ENCODE measurements at places on chromosomes 11 and 22. TPM values are rescaled to one million over a fixed set of nuclear protein-coding genes. Genes with fewer than 3 reads are reported as not detected.

GRCh38 chr11:124036666-124037065 lies 4.5 kb downstream of the OR10G7 start:
- no peak for DNase-seq

GRCh38 chr22:47228767-47229166 lies 466.3 kb downstream of the TBC1D22A start:
- DNase-seq = no peak

DNA sequence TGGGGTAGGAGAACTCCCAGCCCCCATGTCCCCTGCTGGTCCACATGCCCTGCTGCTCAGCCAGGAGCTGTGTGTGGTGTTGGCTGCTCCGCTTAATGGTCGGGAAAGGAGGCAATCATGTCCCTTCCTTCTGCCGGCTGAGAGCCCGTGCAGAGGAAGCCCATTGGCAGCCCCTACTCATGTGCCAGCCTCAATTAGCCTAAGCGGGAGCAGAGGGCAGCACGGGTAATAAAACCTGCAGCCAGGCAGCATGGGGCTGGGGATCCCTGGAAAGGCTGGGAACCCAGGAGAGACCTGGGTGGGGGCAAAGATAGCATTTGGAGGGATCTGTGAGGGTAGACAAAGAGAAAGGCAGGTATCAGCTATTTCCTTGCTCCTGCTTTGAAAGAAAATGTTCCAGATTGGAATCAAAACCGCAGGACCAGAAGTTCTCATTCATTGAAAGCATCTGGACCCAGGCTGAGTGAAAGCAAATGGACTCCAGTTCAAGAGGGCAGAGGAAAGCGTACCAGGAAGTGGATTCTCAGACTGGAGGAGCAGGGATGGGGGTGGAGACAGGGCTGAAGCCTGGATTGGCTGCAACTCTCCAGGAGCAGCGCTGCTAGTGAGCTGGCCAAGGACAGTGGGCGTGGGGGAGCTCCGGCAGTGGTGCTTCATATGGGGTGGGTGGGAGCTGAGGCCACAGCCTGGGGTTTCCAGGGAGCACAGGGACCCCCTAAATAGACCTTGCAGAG lies 103.4 kb upstream of the NECTIN1 start:
- DNase-seq = peak; percentile 27

- DNase-seq = peak; percentile 20
These were observed 30.8 kb upstream of the RAG2 start for GRCh38 chr11:36628765-36629244.

GRCh38 chr11:83510530-83511460 lies 224.6 kb upstream of the CCDC90B start:
- peak; percentile 2 for DNase-seq

- DNase-seq = no peak
These were observed 68.7 kb upstream of the FGF3 start for GRCh38 chr11:69887841-69888427.

GRCh38 chr11:103035791-103036434 lies 56.0 kb downstream of the DCUN1D5 start:
- peak; percentile 88 for DNase-seq

DNA sequence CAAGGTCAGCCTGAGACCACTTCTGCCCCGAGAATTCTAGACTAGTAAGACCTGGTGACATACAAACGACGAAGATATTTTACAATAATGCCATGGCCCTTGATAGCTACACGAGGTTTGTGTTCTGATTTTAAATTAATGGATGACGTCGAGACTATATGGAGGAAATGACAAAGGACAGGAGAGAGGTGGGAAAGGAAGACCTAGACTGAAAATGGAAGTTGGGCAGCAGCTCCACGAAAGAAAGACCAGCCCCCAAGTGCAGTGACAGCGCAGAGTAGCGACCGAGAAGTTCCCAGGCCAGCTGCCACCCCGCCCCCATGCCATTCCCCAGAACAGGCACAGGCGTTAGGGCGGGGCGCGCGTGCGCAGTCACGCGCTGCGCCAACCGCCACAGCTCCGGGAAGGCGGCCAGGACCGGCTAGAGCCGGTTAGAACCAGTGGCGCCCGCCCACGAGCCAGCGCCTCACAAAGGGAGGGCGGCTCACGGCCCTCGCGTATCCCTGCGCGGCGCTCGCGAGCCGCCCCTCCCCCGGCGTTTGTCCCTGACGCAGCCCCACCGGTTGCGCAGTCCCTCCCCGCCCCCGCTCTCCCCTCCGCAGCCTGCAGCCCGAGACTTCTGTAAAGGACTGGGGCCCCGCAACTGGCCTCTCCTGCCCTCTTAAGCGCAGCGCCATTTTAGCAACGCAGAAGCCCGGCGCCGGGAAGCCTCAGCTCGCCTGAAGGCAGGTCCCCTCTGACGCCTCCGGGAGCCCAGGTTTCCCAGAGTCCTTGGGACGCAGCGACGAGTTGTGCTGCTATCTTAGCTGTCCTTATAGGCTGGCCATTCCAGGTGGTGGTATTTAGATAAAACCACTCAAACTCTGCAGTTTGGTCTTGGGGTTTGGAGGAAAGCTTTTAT lies 1.5 kb upstream of the MALAT1 start:
- DNase-seq = peak; percentile 87

DNA sequence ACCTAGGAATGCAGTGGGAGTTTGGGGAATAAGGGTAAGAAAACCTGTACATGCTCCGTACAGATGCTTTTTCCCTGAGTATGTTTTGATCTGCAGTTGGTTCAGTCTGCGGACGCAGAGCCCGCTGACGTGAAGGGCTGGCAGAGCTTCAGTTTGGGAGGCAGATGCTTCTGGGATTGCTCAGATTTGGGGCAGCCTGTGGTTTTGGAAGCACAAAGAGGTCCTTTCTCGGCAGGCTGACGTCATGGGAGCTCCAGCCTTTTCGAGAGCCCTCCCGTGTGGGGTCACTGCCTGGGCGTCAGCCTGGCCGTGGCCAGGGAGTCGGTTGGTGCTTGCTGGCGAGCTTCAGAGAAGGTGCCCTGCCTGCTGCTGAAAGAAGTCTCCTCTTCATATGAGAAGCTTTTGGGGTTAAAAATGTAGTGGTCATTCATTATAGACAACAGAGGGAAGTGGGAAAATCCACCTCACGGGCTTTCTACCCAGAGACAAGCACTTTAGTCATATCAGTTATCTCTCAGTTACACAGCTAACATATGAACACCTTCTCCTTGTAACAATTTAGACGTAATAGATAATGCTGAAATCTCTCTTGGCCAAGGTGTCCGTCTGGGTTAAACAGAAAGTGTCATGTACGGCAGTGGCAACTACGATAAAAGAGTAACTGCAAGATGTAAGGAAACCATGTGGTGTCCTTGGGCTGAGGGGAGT lies 26.8 kb downstream of the TPCN2 start:
- no peak for DNase-seq

DNA sequence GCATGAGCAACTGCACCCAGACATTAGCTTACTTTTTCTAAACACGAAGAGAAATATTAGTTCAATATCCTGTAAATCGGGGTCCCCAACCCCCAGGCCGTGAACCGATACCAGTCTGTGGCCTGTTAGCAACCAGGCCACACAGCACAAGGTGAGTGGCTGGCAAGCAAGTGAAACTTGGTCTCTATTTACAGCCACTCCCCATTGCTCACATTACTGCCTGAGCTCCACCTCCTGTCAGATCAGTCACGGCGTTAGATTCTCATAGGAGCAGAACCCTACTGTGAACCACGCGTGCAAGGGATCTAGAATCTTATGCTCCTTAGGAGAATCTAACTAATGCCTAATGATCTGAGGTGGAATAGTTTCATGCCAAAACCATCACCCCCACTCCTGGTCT lies 27.8 kb upstream of the DEPDC7 start:
- no peak for DNase-seq

GRCh38 chr11:30911247-30911646 lies 325.1 kb upstream of the MPPED2 start:
- DNase-seq = no peak

- peak; percentile 52 for DNase-seq
These were observed at the start of gene MEI1 for GRCh38 chr22:41699264-41700107. MEI1 (plus strand) TSS chr22:41699503; CDS start chr22:41699539, 36 bp downstream.

DNA sequence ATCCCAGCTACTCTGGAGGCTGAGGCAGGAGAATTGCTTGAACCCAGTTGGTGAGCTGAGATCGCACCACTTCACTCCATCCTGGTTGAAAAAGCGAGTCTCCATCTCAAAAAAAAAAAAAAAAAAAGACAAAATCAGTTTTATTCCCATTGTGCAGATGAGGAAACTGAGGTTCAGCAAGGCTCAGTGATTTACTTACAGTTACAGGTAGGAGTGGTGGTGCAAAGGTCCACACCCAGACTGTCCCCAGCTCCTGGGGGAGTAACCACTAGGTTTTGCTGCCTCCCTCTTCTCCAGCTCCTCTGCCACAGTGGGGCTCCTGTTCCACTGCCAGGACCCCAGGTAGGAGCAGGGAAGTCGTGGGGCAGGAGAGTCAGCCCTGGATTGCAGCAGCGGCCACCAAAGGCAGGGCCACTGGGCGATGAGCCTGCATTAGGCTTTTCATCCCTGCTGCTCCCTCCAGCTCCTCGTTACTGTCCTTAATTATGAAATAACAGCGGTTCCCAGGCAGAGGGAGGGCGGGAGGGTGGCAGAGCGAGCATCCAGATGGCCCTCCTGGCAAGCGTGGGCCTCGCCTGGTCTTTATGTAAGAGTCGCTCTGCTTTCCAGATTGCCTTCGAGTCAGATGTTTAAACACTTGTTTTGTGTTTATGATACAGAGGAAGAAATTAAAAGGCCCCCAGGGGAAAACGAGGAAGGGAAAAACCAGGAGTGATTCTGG lies 15.5 kb upstream of the RASD2 start:
- no peak for DNase-seq

- DNase-seq = peak; percentile 78
These were observed 35.1 kb upstream of the LRRC10B start for GRCh38 chr11:61473370-61474012.

DNA sequence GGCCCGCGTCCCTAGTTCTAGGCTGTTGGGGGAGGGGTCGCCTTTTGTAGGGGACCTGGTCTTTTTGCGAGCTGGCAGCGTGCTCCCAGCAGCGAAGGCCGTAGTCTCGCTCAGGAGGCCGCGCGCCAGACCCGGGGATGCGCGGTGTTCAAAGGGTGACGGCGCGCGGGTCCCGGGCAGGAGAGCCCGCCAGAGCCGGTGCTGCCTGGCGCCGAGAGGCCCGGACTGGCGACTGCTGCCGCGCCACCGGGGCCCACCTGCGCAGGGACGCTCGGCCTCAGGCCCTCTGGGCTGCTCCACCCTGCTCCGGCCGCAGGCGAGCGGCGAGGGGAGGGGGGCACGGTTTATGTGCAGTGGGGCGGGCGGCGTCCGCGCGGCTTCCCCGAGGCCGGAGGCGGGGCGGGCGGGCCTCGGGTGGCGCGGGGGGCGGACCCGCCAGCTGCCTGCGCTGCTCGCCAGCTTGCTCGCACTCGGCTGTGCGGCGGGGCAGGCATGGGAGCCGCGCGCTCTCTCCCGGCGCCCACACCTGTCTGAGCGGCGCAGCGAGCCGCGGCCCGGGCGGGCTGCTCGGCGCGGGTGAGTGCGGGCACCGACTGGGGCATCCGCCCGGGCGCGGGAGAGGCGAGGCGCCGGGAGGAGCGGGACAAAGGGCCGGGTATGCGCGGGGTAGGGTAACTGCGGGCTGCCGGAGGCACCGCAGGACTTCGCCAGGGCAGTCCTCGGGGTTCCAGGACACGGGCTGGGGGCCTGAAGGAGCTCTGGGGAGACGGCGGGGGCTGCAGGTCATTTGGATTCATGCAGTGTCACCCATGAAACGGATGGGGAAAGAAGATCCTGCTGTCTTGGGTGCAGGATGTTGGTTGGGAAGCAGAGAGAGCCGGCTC lies at the start of gene PRSS23:
PRSS23 (plus strand) TSS at position 467 of the 884 bp plus-strand sequence. CDS start 7,102 bp downstream, outside the sequence.
- DNase-seq = no peak

The CTSC gene
- total RNA-seq = 72.1 TPM

The KCTD14 gene
- 1.3 TPM for total RNA-seq

The CACNA1I gene
- not detected for total RNA-seq

The RAB3IL1 gene
- total RNA-seq = 1.1 TPM

The NXPE2 gene
- not detected for total RNA-seq

The SUSD2 gene
- total RNA-seq = under 0.01 TPM

Measured in bronchial epithelial cell (primary cell).